ENCODE measurements at places on chromosomes 6 and 20.

DNA sequence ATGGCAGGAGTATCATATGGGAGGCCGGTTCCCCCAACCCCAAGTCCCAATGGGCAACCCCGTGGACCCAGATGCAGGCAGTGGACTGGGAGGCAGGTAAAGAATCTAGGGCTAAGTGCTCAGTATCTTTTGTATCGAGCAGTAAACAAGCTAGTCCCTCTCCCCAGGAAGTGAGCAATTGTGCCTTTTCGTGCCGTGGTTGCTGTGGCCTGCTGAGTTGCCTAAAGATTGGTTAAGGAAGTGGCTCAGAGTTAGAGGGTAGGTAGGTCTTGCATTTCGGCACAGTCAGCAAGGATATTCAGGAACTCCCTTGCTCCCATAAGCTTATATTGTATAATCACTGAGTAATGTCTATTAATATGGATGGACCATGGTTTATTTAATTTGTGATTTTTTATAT, 1.3 kb upstream of the DNAH8 start:
- DNase-seq, result no peak
- H3K27me3 ChIP-seq, result peaks cover 12% of the 10 kb centered on the region
- no peaks in the 10 kb centered on the region for H3K4me1 ChIP-seq
- no peak overlapping the region for H3K27ac ChIP-seq

DNA sequence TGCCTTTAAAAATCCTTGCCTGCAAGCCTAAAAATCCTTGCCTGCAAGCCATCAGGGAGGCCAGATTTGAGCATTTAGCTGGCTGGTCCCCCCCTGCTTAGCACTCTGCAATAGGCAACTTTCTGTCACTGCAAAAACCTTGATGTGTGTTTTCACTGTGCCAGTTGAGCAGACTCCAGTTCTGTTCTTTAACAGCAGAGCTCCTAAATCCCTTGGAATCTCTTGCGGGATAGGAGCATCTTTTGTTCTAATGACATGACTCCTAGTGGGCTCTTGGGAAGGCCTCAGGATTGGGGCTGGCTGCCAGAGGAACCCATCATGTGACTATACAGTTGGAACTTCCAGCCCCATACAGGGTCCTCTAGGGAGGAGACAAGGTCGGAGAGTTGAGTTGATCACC, 50.4 kb downstream of the FAM184A start:
- no peak for DNase-seq
- no peaks in the 10 kb centered on the region for H3K4me1 ChIP-seq
- no peaks in the 10 kb centered on the region for H3K36me3 ChIP-seq
- no peaks in the 10 kb centered on the region for H3K27me3 ChIP-seq
- no peak overlapping the region for H3K27ac ChIP-seq
- no peak overlapping the region for H3K4me3 ChIP-seq

GRCh38 chr20:15485519-15485918, 1087.7 kb downstream of the KIF16B start:
- H3K27ac ChIP-seq, result no peak overlapping the region
- no peak for DNase-seq
- H3K36me3 ChIP-seq, result no peaks in the 10 kb centered on the region
- H3K27me3 ChIP-seq, result no peaks in the 10 kb centered on the region
- no peak overlapping the region for H3K4me3 ChIP-seq

DNA sequence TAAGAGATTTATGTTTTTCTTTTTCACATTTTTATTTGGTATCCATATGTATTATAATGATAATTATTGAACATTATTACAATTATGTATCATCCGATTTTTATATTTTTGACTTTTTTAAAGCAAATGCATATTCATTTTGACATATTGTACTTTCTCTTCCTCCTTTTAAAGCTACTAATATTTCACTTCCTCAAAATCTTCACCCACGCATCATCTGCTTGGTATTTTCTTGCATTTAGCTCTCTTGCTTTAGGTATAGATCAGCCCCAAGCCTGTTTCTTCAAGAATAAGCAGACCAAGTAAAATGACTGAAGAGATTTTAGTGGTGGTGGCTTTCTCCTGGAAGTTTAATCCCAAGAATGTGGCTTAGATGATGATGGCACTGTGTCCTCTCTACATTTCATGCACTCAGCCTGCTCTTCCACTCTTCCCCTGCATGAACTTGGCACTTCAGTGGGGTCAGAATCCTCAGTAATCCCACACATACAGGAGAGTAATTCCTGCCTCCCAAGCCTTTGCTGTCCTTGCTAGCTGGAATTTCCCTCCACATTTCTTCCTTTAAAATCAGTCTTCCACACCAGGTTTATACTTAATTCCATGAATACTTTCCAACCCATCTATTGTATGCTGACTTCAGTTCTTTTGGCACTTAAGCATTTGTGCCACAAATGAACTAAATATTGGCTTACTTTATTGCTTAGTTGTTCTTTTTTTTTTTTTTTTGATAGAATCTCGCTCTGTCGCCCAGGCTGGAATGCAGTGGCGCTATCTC, 8.2 kb downstream of the NCOA7 start:
- no peak overlapping the region for H3K4me3 ChIP-seq
- no peak for DNase-seq
- peaks cover 39% of the 10 kb centered on the region for H3K4me1 ChIP-seq
- H3K27ac ChIP-seq, result peak overlapping the region; percentile 70

DNA sequence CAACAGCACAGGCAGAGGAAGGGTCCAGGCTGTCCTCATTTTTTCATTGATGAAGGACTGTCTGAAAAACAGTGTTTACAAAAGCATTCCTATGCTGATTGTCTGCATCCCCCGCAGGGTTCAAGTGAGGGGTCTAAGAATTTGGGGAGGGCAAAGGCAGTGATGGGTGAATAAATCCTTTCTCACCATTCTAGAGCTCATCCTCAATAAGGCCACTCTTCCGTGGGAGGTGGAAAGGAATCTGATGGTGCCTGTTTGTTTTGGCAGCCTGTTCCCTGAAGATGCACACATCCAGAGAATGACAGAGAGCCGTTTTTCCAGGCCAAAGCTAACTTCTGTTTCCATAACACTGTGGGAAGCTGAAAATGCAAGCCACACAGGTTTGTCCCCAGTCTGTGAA, 164.5 kb downstream of the MOXD1 start:
- H3K36me3 ChIP-seq, result no peaks in the 10 kb centered on the region
- H3K27ac ChIP-seq, result no peak overlapping the region
- H3K27me3 ChIP-seq, result no peaks in the 10 kb centered on the region
- no peaks in the 10 kb centered on the region for H3K4me1 ChIP-seq
- H3K4me3 ChIP-seq, result no peak overlapping the region

- H3K4me3 ChIP-seq, result no peak overlapping the region
- no peaks in the 10 kb centered on the region for H3K4me1 ChIP-seq
- no peaks in the 10 kb centered on the region for H3K27me3 ChIP-seq
- H3K27ac ChIP-seq, result no peak overlapping the region
- no peak for DNase-seq
- no peaks in the 10 kb centered on the region for H3K36me3 ChIP-seq
Measured at GRCh38 chr6:5061152-5061551, 24.0 kb upstream of the PPP1R3G start.

- H3K4me3 ChIP-seq, result peak overlapping the region; percentile 51
- no peaks in the 10 kb centered on the region for H3K36me3 ChIP-seq
- peak overlapping the region; percentile 67 for H3K27ac ChIP-seq
- peaks cover 7% of the 10 kb centered on the region for H3K4me1 ChIP-seq
- peak; percentile 91 for DNase-seq
Measured at GRCh38 chr6:160520043-160520904, 143.8 kb downstream of the LPA start.

DNA sequence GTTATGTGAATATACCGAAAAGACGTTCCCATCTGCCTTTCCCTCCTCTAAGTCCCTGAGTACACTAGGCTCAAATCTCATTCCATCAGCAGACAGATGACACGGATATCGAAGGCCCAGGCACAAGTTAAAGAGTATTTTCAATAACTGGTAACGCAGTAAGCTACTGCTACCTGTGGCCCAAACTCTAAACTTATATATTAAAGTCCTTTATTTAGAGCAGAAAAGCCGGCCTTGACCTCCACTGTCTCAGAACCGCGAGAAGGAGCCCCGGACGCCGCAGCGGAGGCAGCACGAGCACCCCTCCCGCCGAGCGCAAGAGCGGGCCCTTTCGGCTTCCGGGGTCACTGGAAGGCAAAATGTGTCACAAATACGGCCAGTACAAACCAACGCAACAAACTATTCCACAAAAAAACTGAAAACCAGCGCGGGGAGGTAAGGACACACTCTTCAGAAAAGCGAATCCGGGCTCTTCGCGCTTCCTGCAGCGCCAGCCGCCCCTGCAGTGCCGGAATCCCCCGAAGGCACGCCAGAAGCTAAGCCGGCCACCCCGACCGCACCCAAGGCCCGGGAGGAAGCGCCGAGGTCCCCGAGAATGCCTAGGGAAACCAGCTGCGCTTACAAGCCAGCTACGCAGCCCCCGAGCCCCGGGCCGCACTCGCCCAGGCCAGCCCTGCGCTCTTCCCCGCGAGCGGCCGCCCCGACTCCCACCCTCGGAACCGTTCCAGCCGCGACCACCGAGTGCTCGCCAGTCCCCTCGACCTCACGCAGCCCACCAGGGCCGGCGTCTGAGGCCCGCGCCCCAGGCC, 681 bp downstream of the DIDO1 start:
- H3K27me3 ChIP-seq, result no peaks in the 10 kb centered on the region
- H3K4me1 ChIP-seq, result peaks cover 82% of the 10 kb centered on the region
- H3K4me3 ChIP-seq, result peak overlapping the region; percentile 67

GRCh38 chr20:57179265-57179664, 87.2 kb downstream of the BMP7 start:
- H3K4me1 ChIP-seq, result no peaks in the 10 kb centered on the region
- H3K27ac ChIP-seq, result no peak overlapping the region
- no peak for DNase-seq
- H3K27me3 ChIP-seq, result no peaks in the 10 kb centered on the region

- H3K27ac ChIP-seq, result no peak overlapping the region
- no peaks in the 10 kb centered on the region for H3K4me1 ChIP-seq
- H3K36me3 ChIP-seq, result no peaks in the 10 kb centered on the region
- no peak for DNase-seq
Measured at GRCh38 chr20:40232273-40232672, 456.8 kb downstream of the MAFB start.

GRCh38 chr20:53660947-53661381, 67.3 kb upstream of the ZNF217 start:
- H3K27ac ChIP-seq, result peak overlapping the region; percentile 74
- no peak overlapping the region for H3K4me3 ChIP-seq
- H3K4me1 ChIP-seq, result peaks cover 17% of the 10 kb centered on the region

DNA sequence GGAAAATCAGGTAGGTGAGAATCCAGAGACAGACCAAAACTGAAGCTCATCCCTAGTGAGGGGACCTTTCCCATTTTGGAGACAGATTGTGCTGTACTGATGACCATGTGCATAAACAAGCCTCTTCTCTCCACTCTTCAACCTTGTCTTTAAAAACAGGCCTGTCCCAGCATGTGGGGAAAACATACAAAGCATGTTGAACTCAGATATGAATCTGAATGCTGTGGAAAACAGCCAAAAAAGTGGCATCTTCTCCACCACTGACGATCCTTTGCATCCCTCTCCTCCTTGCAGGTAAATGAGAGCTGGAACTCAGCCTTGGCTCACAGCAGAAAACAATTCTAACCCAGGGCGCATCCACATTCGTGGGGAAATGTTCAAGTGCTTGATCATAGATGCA, 123.7 kb upstream of the FOXQ1 start:
- H3K4me3 ChIP-seq, result no peak overlapping the region
- no peak for DNase-seq
- no peak overlapping the region for H3K27ac ChIP-seq
- no peaks in the 10 kb centered on the region for H3K4me1 ChIP-seq

DNA sequence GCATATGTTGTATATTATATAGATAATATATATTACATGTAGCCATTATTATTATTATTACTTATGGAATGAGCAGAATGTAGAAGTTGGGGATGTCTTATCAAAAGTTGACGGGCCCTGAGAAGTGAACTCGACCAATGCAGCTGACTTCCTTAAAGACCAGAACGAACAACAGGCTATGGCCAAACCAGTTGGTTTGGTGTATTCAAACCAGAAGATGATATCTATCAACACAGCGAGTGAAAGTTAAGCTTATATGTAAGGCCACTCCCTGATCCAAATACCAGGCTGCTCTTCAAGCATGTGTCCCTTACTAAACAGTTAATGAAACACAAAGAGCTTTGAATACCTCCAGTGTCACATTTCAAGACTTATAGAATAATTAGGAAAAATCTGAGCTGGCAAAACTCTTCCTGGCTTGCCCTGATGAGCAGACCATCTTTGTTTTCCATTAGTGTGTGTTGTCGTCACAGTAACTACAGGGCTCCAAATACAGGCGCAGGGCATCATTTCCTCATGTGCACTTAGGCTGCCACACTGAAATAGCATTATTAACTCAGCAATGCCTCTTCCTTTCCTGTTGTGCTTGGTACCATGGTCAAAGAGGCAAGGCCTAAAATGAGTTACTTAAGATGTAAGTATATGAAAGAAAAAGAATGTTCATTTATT, 6.6 kb downstream of the FILIP1 start:
- no peaks in the 10 kb centered on the region for H3K27me3 ChIP-seq
- peaks cover 8% of the 10 kb centered on the region for H3K4me1 ChIP-seq
- H3K36me3 ChIP-seq, result no peaks in the 10 kb centered on the region
- no peak for DNase-seq

- peak overlapping the region; percentile 57 for H3K27ac ChIP-seq
- DNase-seq, result no peak
- no peak overlapping the region for H3K4me3 ChIP-seq
- H3K36me3 ChIP-seq, result no peaks in the 10 kb centered on the region
Measured at GRCh38 chr6:35585658-35586057, 73.0 kb upstream of the TULP1 start.

- H3K4me1 ChIP-seq, result no peaks in the 10 kb centered on the region
- H3K36me3 ChIP-seq, result no peaks in the 10 kb centered on the region
- no peak overlapping the region for H3K4me3 ChIP-seq
- H3K27ac ChIP-seq, result no peak overlapping the region
- no peak for DNase-seq
Measured at GRCh38 chr20:16624106-16624505, 50.9 kb upstream of the KIF16B start.

DNA sequence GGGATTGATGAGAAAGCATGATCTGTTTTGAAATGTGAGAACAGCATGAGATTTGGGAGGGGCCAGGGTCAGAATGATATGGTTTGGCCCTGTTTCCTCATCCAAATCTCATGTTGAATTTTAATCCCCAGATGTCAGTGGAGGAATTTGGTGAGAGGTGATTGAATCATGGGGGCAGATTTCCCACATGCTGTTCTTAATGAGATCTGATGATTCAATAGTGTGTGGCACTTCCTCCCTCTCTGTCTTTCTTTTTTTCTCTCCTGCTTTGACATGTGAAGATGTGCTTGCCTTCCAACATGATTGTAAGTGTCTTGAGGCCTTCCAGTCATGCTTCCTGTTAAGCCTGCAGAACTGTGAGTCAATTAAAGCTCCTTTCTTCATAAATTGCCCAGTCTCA, 1060.3 kb upstream of the CITED2 start:
- no peaks in the 10 kb centered on the region for H3K27me3 ChIP-seq
- H3K4me3 ChIP-seq, result no peak overlapping the region
- no peaks in the 10 kb centered on the region for H3K36me3 ChIP-seq
- no peaks in the 10 kb centered on the region for H3K4me1 ChIP-seq
- no peak for DNase-seq

GRCh38 chr6:74268815-74269599, 573.0 kb downstream of the CD109 start:
- H3K27me3 ChIP-seq, result no peaks in the 10 kb centered on the region
- no peaks in the 10 kb centered on the region for H3K4me1 ChIP-seq
- DNase-seq, result no peak
- H3K36me3 ChIP-seq, result no peaks in the 10 kb centered on the region

GRCh38 chr6:96917098-96917497, 7.4 kb upstream of the KLHL32 start:
- no peaks in the 10 kb centered on the region for H3K4me1 ChIP-seq
- DNase-seq, result no peak
- H3K27ac ChIP-seq, result no peak overlapping the region

- peaks cover 3% of the 10 kb centered on the region for H3K36me3 ChIP-seq
- no peak overlapping the region for H3K27ac ChIP-seq
- no peaks in the 10 kb centered on the region for H3K27me3 ChIP-seq
- H3K4me1 ChIP-seq, result peaks cover 8% of the 10 kb centered on the region
- no peak for DNase-seq
Measured at GRCh38 chr6:53523511-53524454, 21.1 kb downstream of the GCLC start.
